ENCODE measurements at places on chromosomes 13 and 19.

- DNase-seq = no peak
Measured at GRCh38 chr19:38844093-38844686, 5.6 kb downstream of the HNRNPL start.

- no peak for DNase-seq
Measured at GRCh38 chr19:32570081-32570785, 10.8 kb upstream of the PDCD5 start.

- no peak for DNase-seq
Measured at GRCh38 chr19:1125601-1126467, 22.0 kb downstream of the GPX4 start.

GRCh38 chr19:44717603-44718002, 18.7 kb downstream of the CEACAM16 start:
- DNase-seq = no peak

DNA sequence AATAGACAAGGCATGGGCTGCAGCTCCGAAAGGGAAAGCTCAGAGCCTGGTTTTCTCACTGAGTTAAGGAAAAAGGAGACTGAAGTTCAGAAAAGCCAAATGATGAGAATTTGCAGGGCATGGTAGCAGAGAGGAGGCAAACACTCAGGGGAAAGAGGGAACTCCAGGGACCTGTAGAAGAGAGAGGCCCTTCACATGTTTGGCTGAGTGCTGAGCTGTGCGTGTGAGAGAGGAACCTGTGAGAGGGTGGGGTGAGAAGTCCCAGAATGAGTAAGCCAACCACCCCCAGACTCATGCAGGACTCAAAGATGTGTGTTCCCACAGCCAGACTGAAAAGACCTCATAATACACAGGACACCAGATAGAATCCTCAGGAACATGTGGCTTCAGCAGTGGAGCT, 2.8 kb upstream of the CRYL1 start:
- no peak for DNase-seq

- DNase-seq = no peak
Measured at GRCh38 chr19:18481505-18482222, 40.2 kb downstream of the ELL start.

DNA sequence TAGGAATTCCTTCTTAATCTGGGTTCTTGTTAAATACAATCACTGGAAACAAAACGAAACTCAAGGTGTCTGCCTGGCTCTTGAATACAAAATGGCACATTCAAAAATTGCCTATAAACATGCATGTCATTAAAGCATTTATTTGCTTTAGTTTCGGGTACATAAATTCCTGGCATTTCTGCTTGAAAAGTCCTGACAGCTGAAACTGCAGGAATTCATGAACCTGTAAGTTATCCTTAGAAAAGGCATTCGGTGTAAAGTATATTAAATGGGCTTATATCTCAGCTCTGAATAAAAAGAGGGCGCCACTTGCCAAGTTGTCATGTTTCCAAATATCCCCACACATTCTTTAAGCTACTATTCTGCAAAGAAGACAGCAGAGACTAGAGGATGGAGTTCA, 32.9 kb downstream of the RXFP2 start:
- no peak for DNase-seq

- no peak for DNase-seq
Measured at GRCh38 chr19:29532956-29533355, 7.2 kb downstream of the VSTM2B start.

DNA sequence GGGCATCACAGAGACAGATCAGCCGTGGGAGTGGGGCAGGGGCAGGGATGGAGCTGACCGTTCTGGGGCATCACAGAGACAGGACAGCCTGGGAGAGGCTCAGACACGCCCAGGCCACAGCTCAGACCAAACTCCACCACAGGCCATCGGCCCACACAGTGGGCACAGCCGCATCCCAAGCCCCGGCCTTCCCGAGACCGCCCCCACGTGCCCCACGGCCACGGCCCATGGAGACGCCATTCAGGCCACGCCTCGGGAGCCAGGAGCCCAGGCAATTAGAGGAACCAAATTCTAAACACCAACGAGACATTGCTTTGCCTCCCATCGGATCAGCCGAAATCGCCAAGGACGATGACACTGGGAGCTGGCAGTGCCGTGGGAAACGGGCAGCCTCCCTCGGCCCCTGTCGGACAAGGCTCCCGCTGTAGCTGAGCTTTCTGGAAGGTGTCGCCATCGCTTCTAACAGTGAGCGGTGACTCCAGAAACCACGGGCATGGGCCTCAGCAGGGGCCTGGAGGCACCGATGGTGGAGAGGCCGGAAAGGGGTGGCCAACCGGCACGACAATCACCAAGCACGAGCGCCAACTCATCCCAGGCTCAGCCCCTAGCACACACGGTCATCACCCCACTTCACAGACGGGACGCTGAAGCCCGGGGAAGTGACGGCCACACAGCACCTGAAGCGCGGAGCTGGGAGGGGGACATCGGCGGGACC, 2.4 kb downstream of the PIP5K1C start:
- no peak for DNase-seq

GRCh38 chr19:52007806-52008557, at the start of gene ZNF615:
Gene ZNF615 (minus strand): TSS chr19:52008211. CDS start chr19:52003711, 4,500 bp downstream.
- DNase-seq = peak; percentile 82

DNA sequence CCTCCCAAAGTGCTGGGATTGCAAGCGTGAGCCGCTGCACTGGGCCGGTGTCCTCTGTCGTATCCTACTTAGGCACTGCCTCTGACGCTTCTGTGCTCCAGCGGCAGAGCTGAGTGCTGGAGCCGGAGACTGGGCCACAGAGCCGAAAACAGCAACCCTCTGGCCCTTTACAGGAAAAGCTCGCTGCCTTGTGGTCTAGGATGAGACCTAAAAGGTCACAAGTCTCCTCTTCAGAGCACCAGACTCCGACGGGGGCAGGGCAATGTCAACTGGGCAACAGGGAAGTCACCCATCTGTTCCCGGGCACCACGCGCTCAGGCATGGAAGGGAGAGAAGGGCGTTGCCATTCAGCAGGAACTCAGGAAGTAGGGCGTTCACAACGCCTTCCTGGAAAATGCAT, 91.7 kb downstream of the GADD45B start:
- no peak for DNase-seq

All from germinal center (tissue), 1 donor.